Pulmonary artery endothelial cell (primary cell): ENCODE measurements at places on chromosomes 6 and 20.

- DNase-seq = no peak
Observed at GRCh38 chr20:53034899-53035298, 62.7 kb downstream of the TSHZ2 start.

DNA sequence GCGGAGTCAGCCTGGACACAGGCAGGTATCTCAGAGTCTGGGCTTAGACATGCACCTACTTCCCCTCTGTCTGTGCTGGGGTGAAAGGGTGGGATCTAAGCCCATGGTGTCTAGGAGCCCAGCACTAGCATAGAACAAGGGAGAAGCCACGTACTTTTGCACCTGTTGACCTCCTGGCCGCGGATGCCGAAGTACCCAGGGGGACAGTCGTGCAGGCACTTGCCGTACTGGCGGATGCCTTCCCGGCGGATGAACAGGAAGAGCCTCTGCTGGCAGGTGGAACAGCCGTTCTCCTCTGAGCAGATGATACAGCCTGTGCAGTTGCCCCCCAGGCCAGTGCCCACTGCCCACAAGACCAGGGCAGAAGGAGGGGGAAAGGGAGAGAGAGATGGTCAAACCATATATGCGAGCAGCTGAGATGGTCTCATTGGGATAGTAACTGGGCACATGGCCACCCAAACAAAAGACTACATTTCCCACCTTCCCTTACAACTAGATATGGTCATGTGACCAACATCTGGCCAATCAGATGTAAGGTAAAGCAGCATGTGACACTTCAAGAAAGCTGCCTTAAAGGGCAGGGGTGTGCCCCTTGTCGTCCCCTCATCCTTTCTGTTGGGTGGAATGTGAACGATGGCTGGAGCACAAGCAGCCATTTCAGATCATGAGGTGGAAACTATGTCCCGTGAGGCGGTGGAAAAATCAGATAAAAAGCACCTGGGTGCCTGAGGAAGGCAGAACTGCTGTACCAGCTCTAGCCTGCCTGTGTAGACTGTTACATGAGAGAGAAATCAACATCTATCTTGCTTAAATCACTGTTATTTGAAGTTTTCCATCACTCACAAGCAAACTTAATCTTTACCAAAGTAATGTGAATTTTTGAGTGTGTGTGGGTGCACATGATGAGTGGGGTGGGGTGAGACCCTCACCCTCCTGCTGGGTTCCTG is 34.0 kb downstream of the RSPO4 start:
- DNase-seq = no peak

- DNase-seq = no peak
Observed at GRCh38 chr20:18742841-18743240, 70.7 kb upstream of the SCP2D1 start.

DNA sequence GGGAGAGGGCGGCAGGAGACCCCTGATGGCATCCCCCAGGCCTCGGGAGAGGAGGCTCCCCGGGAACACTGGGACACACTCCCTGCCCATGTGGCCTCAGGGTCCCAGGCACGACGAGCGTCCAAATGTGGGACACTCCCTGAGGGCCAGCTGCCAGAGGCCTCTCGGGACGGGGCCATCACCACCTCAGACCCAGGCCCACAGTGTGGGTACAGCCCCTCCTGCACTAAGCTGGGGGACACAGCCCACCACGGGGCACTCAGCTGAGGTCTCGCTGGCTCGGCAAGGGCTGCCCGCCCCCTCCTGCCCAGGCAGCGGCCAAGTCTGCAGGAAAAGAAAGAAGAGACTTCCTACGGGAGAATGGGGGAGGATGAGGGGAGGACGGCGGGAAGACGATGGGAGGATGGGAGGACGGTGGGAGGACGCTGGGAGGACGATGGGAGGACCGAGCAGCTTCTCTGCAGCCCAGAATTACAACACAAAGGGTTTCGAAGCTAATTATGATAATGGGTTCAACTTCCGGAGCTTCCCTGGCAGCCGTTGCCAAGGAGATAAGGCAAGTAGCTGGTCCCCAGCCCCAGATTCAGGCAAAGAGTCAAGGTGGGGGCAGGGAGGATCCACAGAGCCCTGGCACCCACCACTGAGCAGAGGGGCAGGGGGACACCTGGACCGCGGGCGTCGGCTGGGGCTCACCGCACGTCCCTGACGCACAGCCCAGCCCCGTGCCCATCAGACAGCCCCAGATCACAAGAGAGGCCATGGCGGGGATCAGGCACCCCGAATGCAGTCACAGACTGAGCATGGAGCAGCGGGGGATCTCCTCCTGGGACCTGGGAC is 17.5 kb downstream of the KCNQ2 start:
- no peak for DNase-seq
